ENCODE measurements at places on chromosomes 2 and 18.

- no peak for DNase-seq
Measured at GRCh38 chr2:185638771-185639170, 99.8 kb upstream of the FSIP2 start.

- DNase-seq: no peak
Measured at GRCh38 chr2:150581717-150582472, 94.4 kb upstream of the RND3 start.

GRCh38 chr2:8219631-8220355 lies 462.1 kb upstream of the ID2 start:
- DNase-seq: no peak

DNA sequence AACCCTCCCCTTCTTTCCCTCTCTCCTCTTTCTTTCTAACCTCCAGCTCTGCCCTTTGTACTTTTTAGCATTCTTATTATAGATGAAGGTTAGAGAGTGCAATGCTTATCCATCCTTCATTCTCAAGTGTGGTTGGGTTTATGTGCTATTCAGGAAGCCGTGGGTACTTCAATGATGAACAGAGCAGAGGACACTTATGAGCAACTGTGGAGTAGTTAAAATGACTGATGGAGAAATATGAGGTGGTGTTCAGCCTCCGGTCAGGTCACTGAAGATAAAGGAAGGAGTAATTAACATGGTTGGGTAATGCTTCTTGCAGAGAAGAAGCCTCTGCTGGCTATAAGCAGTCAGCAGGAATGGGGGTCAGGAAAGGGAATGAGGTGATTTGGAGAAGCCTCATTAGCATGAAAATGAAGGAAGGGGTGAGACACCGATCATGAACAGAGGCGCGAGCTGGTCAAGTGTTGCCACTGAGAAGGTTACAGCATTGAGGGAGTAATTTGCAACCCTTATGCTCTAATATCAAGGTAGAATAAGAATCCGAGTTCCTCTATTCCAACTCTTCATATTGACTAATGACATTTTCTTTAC lies 174.7 kb downstream of the LPIN1 start:
- DNase-seq: no peak

Data from GM19239 (cell line).